Lung (tissue), 17 donors: ENCODE measurements at places on chromosomes 11 and 22.

GRCh38 chr11:100445231-100445735, 241.8 kb upstream of the ARHGAP42 start:
- peak; percentile 18 for DNase-seq

GRCh38 chr11:68564261-68564660, 103.7 kb downstream of the PPP6R3 start:
- no peak for DNase-seq

DNA sequence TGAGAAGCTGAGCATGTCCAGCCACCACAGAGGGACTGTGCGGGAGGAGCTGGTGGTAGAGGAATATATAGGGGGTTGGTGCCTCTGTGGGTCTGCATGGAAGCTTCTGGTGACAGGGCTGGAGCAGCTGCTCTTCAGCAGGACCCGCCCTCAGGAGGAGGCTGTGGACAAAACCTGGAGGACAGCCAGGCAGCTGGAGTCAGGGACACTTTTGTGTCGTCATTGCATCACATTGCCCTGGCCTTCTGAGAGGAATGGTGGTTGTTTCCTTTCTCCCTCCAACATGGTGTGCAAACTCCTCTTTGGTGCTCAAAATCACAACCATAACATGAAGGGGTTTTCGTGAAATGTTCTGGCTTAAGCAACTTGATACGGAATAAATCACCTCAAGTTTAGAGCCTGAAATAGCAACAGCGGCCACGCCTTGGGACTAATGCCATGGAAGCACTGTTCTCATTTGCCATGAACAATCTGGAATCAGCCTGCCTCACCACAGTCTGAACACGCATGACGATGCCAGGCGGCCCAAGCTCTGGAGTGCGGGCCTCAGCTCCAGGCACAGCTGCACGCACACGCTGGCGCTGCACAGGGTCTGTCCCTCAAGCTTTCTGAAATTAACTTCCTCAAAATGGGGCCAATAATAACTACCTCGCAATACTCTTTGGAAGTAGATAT, 17.1 kb upstream of the CSRP3 start:
- DNase-seq: peak; percentile 58

DNA sequence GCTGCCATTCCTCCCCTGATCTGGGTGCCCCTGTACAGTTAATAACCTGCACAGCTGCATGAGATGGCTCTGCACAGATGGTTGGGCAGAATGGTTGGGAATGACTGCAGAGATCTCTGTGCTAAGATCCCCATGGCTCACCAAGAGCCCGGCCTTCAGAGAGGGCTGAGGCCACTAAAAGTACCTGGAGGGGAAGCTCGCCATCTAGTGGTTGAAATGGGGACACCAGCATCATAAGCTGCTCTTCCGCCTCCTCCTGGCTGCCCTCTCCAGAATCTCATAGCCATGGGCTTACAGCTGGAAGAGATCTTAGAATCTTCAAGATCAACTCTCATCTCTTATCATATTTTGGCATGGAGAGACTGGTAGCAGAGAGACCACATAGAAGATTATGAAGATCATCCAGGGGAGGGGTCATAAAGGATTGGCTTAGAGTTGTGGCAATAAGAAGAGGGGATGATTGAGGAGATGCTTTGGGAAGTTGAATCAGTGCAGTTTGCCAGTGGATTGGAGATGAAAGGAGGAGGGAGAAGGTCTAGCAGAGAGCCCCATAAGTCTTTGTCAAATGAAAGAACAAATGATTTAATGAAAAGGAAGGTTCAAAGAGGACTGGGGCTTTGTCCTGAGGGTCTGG, 22.0 kb upstream of the TLCD5 start:
- DNase-seq: peak; percentile 81

GRCh38 chr11:61119055-61119454, 16.8 kb downstream of the CD5 start:
- no peak for DNase-seq

GRCh38 chr11:105811242-105811641, 201.4 kb downstream of the GRIA4 start:
- DNase-seq: no peak

- peak; percentile 20 for DNase-seq
Observed at GRCh38 chr22:19016081-19016766, 80.1 kb upstream of the PRODH start.

DNA sequence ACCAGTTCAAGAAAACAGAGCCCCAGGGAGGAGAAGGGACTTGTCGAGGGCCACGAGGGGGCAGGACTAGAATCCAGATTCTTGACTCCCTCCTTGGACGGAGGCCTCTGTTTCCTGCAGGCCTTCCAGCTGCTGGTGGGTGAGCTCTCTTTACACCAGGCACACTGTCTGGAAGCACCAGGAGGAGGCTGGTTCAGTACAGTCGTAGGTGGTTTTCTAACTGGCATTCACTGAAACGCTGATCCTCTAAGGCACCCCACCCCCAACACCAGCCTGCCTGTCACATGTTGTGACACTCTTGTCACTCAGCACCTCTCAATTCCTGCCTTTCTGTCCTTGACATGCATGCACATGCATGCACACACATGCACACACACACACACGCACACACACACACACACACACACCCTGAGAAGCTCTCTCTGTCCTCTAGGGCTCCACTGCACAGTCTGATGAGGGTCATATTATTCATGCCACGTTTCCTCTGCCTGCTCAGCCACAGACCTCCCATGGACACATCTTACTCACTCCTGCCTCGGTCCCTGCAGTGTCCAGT, 751 bp downstream of the MS4A10 start:
- DNase-seq: no peak
